ENCODE measurements at places on chromosomes 4 and X.

DNA sequence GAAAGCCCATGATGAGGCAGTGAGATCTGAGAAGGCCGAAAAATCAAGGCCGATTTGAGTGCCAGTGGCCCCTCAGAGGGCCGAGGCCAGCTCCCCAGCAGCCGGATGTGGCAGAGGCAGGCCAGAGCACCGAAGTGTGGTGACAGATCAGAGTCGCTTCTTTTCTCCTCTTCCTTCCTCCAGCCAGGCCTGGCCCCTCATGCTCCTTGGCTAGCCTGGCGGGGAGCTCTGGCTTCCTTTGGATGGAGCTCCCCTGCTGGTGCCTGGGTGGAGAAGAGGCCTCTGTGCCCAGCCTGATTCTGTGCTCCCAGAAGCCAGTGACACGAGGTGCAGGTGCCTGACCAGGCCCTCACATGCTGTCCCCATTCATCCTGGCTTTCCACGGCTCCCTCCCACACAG, 127.2 kb upstream of the PABPC4L start:
- no peak for DNase-seq

DNA sequence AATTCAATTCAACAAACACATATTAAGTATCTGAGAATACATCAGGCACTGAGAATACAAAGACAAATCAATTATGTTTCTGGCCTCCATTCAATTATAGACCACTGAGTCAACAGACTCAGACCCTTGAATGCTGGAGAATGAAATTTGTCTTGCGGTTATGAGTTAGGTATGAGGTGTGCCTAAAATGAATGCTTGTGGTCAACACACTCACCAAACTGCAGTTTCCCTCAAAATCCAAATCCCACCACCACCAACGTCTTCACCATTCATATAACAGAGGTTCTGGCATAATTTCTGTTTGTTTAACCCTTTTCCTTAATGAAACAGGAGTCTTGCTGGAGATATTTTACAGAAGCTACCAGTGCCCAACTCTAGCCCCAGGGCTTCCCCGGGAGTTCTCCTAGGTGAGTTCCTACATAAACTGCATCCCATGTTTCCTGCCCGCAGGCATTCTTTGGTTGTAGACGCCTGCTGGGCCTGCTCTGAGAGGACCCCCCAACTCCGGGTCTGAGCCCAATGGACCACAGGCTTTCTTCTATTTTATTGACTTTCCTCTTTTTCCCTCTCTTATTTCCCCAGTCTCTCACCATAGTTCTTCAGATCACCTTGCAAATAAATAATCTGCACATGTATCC, 119.2 kb downstream of the DDX53 start:
- no peak for DNase-seq

- DNase-seq: no peak
Measured at GRCh38 chr4:26611885-26612284, 28.0 kb downstream of the TBC1D19 start.

GRCh38 chrX:34365471-34365870, 233.4 kb upstream of the FAM47A start:
- DNase-seq: no peak

- no peak for DNase-seq
Measured at GRCh38 chr4:83561381-83561780, 25.5 kb downstream of the GPAT3 start.

DNA sequence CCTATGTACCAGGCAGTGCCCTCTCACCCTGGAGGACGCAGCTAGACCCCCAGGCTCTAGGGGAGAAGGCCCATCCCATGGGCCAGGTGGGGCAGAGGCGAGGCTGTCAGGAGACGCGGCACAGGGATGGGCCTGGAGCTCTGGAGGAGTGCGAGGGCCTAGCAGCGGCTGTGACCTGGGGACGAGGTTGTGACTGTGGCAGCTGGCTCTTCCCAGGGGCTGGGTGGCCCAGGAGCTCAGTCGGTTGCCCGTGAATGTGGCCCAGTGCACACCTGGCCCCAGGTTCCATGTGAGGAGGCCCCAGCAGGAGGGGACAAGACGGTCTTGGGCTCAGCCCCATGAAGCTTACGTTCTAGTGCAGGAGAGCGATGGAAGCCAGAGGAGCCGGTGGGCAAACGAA, 31.0 kb upstream of the ADRA2C start:
- DNase-seq: no peak

- no peak for DNase-seq
Measured at GRCh38 chr4:84179409-84179808, 319.7 kb downstream of the NKX6-1 start.

DNA sequence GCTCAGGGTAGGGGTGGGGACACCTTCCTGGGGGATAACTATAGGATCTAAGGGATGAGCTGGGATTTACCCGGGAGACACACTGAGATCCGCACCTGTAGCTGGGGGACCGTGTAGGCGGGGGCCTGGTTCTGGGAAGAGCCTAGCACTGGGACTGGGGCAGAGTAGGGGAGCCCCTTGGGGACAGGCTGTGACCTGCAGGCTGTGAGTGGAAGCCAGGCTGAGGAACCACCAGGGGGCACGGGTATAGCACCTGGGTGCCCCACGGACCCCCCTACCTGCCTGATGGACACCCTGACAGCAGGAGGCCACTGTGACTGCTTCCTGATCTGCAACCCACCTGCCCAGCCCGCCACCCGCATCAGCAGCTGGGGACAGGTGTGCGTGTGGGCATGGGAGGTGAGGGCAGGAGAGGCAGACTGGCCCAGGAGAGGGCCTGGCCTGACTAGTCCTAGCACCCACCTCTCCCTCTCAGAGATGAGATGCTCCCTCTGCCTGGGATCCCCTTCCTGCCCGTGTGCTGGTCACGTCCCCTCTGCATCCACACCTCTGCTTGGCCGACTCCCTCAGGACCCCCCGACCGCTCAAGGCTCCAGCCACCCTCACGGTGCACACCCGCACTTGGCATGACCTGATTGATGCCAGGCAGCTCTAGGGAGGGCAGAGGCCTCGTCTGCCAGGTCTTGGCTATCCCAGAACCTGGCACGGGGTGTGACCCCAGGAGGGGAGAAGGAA, 94.2 kb upstream of the NKX1-1 start:
- no peak for DNase-seq

- DNase-seq: peak; percentile 34
Measured at GRCh38 chrX:49862093-49862492, 17.2 kb upstream of the USP27X start.

DNA sequence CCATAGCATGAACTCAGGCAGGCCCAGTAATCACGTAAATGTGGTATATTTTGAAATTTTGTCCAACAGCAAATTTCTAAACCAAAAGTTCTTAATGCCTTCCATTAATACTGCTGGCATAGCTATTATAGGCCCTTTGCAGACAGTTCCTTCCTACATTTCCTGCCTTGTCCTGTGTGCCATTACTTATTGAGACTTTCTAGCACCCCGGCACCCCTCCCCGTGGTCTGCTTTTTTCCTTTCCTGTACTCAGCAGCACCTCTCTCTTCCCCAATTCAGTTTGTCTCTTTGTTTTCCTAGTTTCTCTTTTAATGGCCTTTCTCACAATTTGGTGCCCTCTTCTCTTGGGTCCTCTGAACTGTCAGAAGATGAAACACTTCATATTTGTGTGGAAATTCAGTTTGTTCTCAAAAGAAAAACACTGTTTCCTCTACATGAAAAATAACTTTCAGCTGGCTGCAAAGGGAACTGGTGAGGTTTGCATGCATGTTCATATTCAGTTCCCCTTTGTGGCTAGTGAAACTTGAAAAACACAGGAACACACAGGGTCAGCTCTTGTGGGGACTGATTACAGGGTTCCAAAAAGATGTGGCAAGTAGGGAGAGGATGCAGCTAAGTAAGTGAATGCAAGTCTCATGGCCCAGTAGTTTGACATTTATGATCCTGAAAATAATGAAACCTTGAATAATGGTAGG, 17.1 kb downstream of the GPR34 start:
- no peak for DNase-seq

DNA sequence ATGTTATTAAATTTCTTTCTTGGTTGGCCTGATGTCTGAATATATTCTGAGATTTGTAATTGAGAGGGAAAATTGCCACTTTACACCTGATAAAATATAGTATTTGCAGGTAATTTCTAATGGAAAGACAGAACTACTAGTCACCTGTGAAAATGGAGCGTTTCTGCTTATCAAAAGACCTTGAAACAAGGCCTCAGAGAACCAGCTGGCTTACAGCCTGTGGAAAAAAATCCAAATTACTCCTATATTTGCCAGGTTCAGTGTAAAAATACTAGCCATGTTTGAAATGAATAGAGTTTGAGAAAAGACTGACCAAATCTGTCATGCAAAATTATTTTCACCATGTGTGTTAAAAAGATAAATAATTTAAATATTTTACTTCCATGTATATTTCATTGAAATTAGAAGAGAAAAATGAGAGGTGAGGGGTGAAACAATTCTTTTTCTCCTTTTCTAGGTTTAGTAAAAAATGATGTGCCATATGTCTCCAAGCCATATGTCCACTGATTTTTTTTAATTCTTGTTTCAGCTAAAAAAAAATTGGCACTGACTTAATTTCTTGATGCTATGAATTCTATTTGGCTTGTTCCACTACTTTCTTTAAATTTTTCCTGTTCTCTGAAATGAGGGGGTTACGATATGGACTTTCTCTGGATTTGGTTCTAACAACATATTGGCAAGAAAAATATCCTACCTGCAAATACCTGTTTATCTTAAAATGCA, 464.9 kb downstream of the GRXCR1 start:
- DNase-seq: no peak

- no peak for DNase-seq
Measured at GRCh38 chr4:189988877-189989431, 38.1 kb downstream of the FRG2 start.

DNA sequence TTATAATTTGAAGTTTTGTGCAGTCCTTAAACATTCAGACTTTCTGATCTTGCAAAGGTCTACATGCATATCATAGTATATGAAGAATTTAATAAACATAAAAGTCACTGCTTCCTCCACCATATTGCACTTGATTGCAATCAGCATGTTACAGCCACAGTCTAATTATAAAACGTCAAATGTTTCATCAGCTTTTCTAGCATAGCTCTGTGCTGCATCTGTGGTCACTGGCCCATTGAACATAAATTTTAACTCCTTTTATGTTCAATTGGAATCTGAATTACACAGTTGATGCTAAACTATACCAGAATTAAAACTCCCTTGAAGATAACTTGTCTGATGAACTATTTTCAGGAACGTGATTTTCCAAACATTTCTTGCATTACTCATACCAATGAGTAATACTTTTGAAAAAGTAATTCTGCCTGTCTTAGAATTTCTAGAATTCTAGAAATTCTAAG, 329.1 kb downstream of the GALNTL6 start:
- peak; percentile 20 for DNase-seq

All from erythroblast (primary cell).